WTC11 (cell line): ENCODE measurements at places on chromosomes 5 and 9. TPM values are rescaled to one million over a fixed set of nuclear protein-coding genes. Genes with fewer than 3 reads are reported as not detected.

Gene CDX1
- 0.09 to 0.14 TPM (median 0.13 TPM) in 3 replicates for total RNA-seq

DNA sequence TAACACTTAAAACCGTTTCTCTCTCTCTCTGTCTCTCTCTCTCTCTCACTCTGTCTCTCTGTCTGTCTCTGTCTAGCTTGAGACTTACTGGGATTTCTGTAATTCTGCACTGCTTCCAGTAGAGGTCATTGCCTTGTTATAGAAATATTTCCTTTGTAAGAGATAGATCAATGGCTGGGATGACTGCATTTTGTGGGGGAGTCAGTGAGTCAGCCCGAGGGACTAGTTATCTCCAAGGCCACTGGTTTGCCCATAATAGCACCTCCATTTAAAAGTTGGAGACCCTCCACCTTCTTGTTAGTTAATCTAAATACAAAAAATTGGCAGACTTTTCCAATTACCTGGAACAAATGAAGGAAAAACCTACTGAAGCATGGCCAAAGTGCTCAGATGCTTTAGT is 547.2 kb downstream of the LRRC70 start:
- no peak overlapping the region for H3K27ac ChIP-seq
- peaks cover 36% of the 10 kb centered on the region for H3K4me1 ChIP-seq
- H3K27me3 ChIP-seq, result no peaks in the 10 kb centered on the region; the same call in 1 of the 2 replicates
- no peak for DNase-seq

DNA sequence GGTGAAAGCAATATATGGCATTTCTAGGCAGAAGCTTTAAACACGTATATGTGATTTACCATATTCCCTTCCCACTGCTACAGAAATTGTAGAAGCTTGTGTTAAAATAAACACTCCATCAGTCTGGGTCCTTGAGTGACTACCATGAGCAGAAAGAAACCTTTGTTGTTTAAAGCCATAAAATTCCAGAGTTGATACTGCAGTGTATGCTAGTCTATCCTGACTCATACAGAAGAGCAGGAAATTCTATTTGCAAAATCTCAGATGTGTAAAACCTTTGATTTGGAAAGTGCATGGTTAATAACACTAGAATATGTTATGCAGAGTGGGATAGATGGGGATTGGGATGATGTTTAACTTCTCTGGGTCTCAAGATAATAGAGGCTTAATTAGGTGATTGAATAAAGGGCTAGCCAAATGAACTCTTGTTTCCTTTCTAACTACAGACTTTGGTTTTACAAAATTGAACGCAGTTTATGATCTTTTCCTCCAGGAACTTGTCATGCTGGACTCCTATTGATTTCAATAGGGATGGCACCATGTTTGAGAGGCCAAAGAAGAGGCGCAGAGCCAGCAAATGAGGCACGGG is 282.7 kb upstream of the VLDLR start:
- no peaks in the 10 kb centered on the region for H3K27me3 ChIP-seq
- peaks cover 24% of the 10 kb centered on the region for H3K4me1 ChIP-seq
- H3K36me3 ChIP-seq, result peaks cover 3% of the 10 kb centered on the region; the same call in 1 of the 2 replicates

DNA sequence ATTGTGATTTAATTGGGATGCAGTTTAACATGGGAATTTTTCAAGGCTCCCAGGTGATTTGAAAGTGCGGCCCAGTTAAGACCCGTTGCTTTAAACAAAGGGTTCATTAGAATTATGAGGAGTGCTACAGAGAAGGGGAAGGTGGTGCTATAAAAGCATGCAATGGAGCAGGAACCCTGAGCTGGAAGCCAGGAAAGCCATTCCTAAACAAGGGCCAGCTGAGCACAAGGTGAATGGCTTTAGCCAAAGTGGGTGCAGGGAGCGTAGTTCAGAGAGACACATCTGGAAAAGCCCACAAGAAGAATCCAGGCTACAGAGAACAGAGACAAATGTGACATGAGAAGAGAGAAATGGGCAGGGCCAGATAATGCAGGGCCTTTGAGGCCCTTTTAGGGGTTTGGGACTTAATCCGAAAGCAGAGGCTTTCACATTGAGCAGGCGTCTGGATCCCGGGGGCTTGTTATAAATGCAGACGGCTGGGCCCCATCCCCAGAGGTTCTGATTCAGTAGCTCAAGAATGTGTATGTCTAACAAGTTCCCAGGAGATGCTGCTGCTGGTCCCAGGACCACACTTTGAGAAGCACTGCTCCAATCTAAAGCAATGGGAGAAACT is 138.1 kb upstream of the WWC1 start:
- H3K4me3 ChIP-seq, result no peak overlapping the region
- no peaks in the 10 kb centered on the region for H3K36me3 ChIP-seq
- no peak overlapping the region for H3K27ac ChIP-seq
- no peaks in the 10 kb centered on the region; the same call in 1 of the 2 replicates for H3K27me3 ChIP-seq
- no peak for DNase-seq
- H3K4me1 ChIP-seq, result peaks cover 39% of the 10 kb centered on the region

Gene GARIN3
- total RNA-seq, result not detected in 3 replicates

DNA sequence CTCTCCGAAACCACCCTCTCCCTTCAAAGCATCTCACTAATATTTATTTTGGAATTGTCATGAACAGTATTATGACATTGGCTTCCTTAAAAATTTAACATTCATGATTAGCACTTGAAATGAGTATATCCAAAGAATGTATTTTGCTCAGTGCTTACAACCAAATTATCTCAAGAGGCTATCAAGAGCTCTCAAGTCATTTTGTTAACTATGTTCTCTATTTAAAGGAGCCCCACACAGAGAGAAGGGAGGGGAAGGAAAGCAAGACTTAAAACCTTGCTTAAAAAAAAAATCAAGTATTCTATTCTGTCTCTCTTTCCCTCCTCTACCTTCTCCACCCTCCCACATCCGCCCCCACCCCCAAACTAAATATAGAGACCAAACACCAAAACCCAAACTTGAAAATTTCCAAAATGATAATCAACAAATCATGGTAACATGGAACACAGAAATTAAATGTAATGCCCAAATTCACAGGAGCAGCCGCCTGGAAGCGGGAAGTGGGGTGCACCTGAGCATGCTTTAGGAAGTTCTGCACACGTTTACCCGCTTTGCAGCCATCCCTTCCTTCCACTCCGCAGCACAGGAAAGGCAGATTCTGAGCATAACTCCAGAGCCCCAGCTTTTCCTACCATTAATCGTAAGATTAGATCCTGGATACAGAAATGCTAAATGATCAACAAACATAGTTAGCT is 66.9 kb downstream of the EBF1 start:
- no peak overlapping the region for H3K4me3 ChIP-seq
- no peak for DNase-seq
- H3K27ac ChIP-seq, result no peak overlapping the region
- H3K36me3 ChIP-seq, result peaks cover 5% of the 10 kb centered on the region; the same call in 1 of the 2 replicates
- peaks cover 44% of the 10 kb centered on the region for H3K4me1 ChIP-seq
